Suprapubic skin (tissue), 4 donors: ENCODE measurements at places on chromosomes 5 and 9. TPM values are rescaled to one million over a fixed set of nuclear protein-coding genes. Genes with fewer than 3 reads are reported as not detected.

DNA sequence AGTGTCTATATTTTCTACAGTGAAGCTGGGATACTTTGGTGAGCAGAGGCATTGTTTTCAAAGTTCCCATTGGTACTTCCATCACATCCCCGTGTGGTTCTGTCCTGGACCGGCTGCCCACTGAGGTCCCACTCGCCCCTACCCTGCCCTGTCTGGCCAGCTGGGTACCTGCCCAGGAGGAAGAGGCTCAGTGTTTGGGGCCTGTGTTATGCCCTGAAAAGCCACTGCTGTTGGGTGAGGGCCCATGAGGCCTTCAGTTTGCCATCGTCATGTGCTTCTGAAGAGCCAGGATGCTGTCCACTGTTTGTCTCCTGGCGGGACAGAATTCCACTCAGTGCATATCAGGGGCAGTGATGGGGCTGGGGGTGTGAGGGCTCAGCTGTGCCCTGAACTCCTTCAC lies 2.6 kb upstream of the CEP72 start:
- no peak for DNase-seq

POLK gene
- total RNA-seq = 28.4 TPM

GPX8 gene
- 5.8 TPM for total RNA-seq

- no peak for DNase-seq
Measured at GRCh38 chr5:94941122-94941755, 322.8 kb downstream of the SLF1 start.

GRCh38 chr9:33868440-33868973 lies 51.5 kb downstream of the UBE2R2 start:
- DNase-seq = no peak

TMC1 gene
- not detected for total RNA-seq

DNA sequence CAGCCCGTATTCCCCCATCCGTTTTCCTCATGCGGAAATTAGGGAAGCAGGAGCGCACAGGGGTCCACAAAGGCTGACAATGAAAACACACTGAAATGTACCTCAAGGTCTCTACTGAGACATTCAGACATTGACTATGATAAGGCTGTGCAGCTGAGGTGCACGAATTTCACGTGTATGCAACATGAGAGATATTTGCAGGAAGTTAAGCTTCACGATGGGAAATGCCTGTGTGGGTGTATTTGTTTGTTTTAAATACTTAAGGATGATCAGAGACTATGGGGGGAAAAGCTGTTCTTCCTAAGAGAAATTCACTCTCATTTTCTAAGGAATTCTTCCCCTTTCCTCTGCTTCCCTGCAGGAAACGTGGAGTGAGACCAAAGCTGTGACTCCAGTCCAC lies 2.6 kb upstream of the SPATA31E1 start:
- DNase-seq = no peak

DIAPH1 gene
- 83.0 TPM for total RNA-seq

DNA sequence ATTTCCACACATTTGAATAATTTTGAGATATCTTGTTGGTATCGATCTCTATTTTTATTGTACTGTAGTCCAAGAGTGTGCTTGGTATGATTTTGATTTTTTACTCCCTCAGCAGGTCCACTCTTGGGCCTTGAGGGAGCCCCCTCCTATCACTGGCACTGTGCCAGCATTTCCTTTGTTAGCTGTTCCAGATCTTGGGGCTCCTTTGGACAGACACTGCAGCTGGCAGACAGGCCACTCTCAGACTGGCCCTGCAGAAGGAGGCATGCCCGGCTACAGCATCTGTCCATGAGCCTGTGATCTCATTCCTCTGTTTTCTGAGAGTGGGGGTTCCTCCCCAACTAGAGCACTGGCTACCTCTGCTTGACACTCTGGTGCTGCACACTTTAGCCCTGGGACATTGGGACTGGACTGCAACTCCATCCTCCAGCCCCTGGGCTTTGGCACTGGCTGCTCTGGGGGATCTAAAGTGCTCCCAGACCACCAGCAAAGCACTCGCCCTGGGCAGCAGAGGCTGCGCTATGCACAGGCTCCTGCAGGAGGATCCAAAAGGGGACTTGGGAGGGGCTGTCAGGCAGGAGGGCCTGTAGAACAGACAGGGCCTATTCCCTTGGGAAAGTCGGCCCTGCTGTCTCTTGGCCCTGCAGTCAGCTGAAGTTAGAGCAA lies 271.3 kb upstream of the DMAC1 start:
- DNase-seq = no peak

GPSM1 gene
- 14.6 TPM for total RNA-seq

GRCh38 chr5:148829248-148829594 lies 2.8 kb downstream of the ADRB2 start:
- DNase-seq = no peak

DNA sequence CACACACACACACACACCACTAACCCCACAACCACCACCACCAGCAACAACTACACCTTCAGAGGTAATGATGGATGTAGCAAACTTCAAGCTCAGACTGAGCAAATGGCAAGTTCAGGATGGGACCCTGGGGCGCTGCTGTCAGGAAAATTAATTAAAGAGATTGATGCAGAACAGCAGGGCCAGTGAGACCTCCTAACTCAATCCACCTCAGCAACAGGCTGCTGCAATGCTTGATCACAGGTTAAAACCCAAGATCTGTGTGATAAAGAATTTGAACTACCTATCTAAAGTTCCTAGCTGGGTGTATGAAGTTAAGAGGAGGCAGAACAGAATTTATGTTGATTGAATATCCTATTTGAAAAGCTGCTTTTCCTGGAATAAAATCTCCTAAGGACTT lies 140.3 kb upstream of the FER start:
- no peak for DNase-seq

- no peak for DNase-seq
Measured at GRCh38 chr5:152221721-152222629, 183.1 kb downstream of the NMUR2 start.

SEMA4D gene
- 42.3 TPM for total RNA-seq

DNA sequence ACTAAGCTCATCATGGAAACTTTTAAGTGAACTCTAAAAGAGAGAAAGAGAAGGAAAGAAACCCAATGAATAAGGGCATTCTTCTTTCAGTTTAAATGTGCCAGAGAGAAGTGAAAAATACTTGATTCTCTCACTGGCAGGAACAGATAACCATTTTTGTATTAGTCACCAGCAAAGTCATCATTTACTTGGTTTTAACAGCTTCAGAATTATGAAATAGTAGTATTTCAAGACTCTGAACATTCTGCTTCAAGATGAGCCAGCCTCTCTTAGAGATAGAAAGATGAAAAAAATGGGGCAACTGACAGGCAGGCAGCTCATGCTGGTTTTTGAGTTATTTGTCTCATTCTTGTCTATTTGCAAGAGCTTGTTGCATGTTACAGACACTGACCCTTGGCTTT lies 103.5 kb downstream of the GCNT1 start:
- no peak for DNase-seq

DNA sequence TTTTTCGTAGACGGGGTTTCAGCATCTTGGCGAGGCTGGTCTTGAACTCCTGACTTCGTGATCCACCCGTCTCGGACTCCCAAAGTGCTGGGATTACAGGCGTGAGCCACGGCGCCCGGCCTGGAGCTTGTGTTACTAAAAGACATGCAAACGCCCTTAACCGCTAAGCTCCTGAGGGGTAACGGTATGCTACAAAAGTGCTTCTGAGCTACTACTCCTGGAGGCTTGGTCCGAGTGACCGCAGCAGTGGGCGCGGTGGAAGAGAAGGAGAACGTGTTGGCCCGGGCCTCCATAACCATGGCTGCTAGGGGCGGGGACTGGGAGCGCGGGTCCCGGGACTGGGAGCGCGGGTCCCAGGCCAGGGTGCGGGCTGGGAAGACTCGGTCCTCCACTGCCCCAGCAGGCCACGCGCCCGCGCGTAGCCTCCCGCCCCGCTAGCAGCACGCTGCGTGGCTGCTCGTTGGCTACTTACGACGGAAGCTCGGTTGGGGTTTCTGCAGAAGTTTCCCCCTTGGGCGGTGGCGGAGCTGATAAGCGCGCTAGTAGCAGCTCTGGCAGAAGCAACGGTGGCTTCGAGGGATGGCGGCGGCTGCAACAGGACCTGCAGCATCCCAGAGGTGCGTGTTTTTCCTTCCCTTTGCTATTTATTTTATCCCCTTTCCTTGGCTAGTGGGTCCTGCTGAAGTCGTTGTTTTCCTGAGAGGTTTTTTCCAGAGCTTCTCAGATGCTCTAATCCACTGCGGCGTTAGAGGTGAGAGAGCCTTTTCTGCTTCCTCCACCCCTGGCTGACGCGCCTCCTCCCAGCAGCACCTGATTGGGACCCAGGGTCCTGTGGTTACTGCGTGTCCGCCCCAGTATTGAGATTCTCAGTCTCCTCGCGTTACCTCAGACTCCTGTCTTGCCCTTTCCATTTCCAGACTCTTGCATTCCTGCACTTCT lies 69.2 kb upstream of the CCDC180 start:
- peak; percentile 87 for DNase-seq

LIX1 gene
- total RNA-seq = not detected

DBH gene
- total RNA-seq = not detected

DNA sequence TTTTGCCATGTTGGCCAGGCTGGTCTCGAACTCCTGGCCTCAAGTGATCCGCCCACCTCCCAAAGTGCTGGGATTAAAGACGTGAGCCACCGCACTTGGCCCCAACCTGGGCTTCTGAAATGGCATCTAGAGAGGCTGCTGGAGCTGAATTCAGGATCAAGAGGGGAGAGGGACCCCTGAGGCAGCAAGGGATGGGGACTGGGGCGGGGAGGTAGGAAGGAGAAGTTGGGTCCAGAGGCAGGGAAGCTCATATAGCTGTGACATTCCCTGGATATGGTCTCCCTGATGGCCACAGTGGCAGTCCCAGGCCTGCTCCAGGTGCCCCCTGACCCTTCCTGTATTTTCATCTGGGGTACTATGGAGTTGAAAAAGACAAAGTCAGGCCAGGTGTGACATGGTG lies 12.1 kb downstream of the REEP2 start:
- DNase-seq = no peak

DNA sequence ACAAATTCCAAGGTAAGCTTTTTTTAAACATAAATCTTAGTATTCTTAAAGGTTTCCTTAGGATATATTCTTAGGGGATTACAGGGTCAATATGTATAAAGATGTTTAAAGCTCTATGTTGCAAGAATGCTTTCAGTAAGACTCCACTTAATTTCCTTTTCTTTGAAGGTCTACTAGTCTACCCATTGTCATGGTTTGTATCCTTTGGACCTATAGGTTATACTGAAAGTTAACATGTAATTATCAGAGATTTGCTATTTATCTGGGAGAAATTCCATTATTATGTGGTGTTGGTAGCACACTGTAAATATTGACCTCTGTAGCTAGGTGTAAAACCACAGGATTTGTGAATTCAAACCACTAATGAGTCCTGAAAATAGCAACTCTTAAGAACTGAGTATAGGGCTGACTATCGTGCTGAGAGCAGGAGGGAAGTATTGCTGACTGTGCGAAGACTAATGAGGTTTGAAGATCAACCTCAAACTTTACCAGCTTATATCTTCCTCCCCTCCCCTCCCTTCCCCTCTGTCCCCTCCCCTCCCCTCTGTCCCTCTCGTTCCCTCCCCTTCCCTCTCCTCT lies 85.6 kb downstream of the GADD45G start:
- DNase-seq = no peak

DNA sequence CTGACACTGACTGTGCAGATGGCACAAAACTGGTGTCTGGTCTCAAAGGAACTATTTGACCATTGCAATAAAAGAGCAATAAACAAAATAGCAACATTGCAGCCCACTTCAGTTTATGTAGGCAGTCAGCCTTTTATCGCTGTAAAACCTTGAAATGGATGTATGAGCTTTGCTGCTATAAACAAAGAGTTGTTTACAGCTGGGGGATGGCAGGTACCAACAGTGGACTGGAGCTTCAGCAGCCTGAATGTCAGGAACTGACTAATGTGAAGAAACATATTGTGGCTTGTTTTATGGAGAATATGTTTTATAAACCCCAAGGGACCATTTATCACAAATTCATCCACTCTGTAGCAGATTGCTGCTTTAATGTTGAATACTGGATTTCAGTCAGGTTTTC lies 78.0 kb downstream of the PTPRD start:
- DNase-seq = no peak

DNA sequence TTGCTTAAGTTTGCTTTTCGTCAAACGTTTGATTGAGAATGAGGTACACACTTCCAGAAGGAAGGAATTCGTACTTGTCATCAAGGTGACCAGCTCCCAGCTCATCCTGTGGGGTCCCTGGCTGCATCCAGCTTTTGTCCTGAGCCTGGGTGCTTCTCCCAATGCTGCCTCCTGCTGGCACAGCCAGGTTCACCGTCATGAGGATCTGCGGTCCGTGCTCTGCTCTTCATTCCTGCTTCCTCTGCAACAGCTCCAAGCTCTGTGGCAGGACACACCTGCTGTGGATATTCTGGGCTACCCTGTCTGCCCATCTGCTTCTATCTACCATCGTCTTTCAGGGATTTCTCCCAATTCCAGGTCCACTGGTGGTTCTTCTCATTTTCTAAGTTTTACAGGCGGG lies 13.3 kb upstream of the UBE2QL1 start:
- no peak for DNase-seq

- DNase-seq = no peak
Measured at GRCh38 chr5:56012281-56012963, 17.7 kb upstream of the IL6ST start.

SDHA gene
- total RNA-seq = 78.6 TPM

KIF24 gene
- total RNA-seq = 1.4 TPM

DNA sequence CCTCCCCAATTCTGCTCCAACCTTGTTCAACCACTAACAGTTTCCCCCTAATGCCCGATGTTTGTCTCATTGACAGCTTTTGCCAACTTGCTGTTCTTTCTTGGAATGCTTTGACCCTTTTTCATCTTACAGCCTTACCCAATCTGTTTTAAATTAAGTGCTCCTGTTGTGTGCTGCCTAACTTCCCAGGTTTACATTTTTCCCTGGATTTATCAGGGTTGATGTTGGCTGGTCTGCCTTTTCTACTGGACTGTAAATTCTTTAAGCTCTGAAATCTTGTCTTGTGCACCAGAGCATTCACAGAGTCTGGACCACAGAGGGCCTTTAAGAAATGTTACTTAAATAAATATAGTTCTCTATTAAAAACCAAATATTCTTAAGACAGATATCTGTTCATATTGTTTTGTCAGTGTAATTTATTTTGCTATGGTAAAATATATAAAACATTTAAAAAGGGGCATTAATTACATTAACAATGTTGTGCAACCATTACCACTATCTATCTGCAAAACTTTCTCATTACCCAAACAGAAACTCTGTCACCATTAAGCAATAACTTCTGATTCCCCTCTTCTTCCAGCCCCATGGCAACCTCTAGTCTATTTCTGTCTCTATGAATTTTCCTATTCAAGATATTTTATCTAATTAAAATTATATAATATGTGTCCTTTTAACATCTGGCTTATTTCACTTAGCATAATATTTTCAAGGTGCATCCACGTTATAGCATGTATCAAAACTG lies 73.0 kb downstream of the OSTF1 start:
- no peak for DNase-seq
